Kidney epithelial cell (primary cell): ENCODE measurements at places on chromosomes 11 and 22.

GRCh38 chr11:14539982-14540421, 19.8 kb upstream of the PSMA1 start:
- DNase-seq, result no peak

- DNase-seq, result no peak
Measured at GRCh38 chr22:27270818-27271510, 530.6 kb downstream of the MN1 start.

DNA sequence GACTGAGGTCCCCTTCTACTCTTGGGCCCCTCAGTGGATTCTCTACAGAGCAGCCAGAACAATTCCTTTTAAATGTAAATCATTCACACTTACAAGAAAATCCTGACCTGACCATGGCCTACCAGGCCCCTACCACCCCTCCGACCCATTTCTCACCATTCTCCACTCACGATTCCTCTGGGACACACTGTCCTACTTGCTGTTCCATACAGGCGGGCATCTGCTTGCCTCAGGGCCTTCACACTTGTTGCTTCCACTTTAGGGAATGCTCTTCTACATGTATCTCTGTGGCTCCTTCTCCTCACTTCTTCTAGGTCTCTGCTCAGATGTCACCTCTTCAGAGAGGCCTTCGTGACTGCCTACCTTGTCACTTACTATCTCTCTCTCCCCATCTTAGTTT, 3.4 kb downstream of the USH1C start:
- DNase-seq, result no peak

GRCh38 chr11:84358034-84358433, 1071.9 kb upstream of the CCDC90B start:
- no peak for DNase-seq

- DNase-seq, result peak; percentile 58
Measured at GRCh38 chr22:46187862-46188261, 37.5 kb downstream of the PPARA start.

GRCh38 chr11:62143727-62144126, 19.9 kb downstream of the INCENP start:
- DNase-seq, result no peak

GRCh38 chr11:12092714-12093113, 17.7 kb upstream of the MICAL2 start:
- DNase-seq, result no peak

DNA sequence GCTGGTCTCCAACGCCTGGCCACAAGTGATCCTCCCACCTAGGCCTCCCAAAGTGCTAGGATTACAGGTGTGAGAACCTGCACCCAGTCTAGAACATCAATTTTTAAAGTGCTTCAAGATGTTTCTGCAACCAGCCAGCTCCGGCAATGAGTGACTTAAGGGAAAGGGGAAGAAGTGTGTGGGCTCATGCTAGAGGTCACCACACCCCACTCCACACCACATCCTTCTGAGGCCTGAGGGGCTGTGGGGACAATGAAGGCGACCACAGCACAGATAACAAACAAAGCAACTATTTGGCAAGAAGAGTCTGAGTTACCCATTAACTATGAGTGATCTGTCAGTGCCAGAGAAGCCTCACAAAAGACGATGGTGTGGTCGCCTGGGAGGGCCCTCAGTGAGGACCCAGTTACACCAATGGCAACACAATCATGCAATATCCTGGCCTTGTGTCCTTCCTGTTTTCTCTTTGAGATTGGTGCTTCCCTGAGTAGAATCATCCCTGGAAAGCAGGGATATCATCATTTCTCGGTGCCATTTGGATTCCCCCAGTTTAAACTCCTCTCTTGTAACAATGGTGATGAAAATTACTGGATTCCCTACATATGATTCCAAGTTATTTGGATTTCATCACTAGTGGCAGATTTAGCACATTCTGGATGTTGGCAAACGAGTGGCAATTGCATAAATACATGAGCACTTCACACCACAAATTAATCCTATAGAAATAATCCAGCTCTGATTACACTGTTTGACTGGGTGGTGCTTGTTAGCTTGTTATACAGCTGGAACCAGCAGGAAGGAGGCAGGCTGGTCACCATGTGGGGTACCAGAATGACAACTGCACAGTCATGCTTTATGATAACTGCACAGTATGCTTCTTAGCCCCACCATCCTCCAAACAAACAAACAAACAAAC, 18.4 kb downstream of the ABTB2 start:
- no peak for DNase-seq

DNA sequence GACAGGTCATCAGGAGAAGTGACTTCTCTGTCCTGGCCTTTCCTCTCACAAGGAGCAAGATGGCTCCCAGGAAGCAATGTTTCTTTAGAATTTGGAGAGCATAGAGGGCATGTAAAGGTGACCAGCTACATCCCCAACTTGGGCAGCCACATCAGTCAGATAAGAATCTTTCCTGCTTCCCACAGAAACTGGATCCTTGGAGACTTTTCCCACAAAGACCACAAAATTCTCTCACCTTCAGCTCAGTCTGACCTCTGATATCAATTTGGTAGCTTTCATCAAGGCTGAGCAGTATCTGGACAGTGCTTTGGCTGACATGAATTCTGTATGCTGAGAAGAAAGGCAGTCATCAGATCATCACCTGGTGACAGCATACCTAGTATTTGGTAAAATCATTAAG, 23.3 kb upstream of the LRRC32 start:
- DNase-seq, result no peak

DNA sequence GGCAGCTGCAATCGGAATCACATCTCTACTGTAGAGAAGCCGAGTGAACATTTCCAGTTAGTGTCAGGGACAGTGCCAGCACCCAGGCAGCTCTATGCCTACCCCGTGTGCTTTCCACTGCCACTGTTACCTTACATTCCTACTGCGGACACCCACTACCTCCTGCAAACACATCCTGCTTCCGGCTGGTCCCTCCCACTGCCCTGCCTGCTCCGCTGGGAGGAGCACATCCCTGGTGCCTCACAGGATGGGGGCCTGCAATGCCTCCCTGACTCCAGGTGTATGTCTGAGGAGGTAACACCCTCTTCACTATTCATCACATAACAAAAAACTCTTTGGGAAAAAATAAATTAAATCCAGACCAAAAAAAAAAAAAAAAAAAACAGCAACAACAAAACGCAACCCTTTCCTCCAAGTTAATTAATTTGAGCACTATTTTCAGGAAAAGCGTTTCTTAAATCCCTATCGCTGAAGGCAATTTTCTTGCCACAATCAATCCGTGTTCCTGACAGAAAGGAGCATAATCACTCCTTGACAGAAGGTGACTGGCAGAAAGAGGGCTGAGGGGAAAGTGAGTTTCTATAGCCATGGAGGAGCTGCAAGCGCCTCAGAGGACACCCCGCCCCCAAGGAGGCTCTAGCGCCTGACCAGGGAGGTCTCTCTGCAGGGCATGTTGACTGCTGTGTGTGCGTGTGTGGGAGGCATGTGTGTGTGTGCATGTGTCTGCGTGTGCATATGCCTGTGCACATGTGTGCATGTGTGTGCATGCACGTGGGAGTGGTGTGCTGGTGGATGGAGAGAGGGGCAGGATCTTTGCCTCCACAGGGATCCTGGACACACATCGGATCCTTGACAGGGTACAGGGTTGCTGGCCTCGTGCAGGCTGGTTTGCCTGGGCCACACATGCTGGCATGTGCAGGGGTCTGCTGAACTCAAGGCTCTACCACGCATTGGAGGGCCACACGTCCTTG, 134.8 kb upstream of the NTM start:
- DNase-seq, result no peak

- DNase-seq, result no peak
Measured at GRCh38 chr11:11552529-11553087, 69.2 kb downstream of the GALNT18 start.

DNA sequence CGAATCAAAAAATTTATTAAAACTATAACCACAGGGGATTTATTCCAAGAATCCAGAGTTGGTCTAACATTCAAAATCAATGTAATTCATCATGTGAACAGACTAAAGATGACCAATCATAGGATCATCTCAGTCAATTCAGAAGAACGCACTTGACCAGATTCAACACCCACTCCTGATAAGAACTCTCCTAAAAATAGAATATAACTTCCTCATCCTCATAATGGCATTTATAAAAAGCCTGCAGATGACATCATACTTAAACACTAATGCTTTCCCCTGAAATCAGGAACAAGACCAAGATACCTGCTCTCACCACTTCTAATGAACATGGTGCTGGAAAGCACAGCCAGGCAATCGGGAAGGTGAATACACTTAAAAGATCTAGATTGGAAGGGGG, 10.5 kb upstream of the MUC2 start:
- no peak for DNase-seq

GRCh38 chr11:80798174-80798573, 1357.3 kb upstream of the TENM4 start:
- no peak for DNase-seq

- no peak for DNase-seq
Measured at GRCh38 chr11:47983464-47984397, 3.4 kb downstream of the PTPRJ start.

GRCh38 chr22:43110444-43110926, at the start of gene BIK:
TSS of gene BIK (plus strand) at chr22:43110750. CDS start at chr22:43124023, 13,273 bp downstream.
- DNase-seq, result no peak

DNA sequence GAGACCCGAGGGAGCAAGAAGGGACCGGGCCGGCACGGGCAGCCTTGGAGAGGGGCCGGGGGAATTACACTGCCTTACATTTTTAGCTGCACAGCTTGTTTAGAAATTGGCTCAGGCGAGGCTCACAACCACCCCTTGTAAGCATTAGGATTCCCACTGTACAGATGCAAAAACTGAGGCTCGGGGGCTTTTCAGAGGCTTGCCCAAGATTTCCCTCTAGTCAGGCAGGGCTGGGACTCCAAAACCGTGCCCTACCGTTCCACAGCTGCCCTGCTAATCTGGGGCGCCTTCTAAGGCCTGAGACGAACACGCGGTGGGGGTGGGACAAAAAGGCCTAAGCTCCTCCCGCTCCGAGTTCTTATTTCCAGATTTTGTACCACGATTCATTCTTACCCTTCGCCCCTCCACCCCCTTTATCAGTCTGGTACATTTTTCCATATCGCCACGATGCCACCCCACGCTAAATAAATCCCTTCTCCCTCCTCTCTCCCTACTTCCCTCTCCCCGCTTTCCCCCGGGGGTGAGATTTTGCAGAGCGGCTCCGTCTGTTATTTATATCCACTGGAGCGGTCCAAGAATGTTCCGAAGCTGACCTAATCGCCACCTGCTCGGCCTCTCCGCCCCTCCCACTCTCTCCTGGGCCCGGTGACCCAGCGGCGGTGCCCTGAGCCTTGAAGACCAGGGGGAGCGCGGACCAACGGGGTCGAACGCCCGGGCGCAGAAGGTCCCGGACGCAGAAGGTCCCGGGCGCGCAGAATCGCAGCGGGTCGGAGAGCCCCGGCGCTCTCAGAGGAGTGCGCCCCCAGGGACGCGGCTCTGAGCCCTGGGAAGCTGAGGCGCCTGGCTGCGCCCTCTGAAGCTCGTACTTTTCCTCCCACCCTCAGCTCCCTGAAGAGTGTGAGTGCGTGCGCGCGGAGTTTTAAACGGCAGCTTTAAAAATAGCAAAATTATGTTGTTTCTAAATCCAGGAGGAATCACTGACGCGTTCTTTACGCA, 764 bp upstream of the PACSIN3 start:
- no peak for DNase-seq

GRCh38 chr22:23263651-23264555, 83.6 kb downstream of the BCR start:
- DNase-seq, result no peak

GRCh38 chr11:36452236-36452940, 57.7 kb downstream of the TRAF6 start:
- DNase-seq, result no peak
